ENCODE measurements at places on chromosomes 4 and X.

- no peak for DNase-seq
These were observed 27.0 kb upstream of the MID1IP1 start for GRCh38 chrX:38774249-38774648.

GRCh38 chr4:7013175-7013574 lies 30.0 kb upstream of the TADA2B start:
- no peak for DNase-seq

DNA sequence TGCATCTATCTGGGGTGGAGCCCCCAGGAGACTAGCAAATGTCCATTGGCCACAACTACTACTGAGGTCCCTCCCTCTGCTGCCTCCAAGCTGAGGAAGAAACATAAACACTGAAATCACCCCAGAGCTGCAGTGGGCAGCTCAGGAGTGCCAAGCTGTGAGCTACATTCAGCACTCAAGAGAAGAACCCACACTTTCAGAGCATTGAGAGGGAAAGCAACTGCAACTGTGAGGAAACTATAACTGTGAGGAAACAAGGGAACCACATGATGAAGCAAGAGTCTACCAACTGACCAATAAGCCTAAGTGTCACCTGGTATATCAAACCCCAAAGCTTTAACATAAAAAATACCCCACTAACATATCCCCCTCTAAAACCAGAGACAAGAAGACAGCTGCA lies 373.5 kb upstream of the TACR3 start:
- DNase-seq = no peak

- DNase-seq = no peak
These were observed 381.3 kb upstream of the INTU start for GRCh38 chr4:127251423-127251822.

DNA sequence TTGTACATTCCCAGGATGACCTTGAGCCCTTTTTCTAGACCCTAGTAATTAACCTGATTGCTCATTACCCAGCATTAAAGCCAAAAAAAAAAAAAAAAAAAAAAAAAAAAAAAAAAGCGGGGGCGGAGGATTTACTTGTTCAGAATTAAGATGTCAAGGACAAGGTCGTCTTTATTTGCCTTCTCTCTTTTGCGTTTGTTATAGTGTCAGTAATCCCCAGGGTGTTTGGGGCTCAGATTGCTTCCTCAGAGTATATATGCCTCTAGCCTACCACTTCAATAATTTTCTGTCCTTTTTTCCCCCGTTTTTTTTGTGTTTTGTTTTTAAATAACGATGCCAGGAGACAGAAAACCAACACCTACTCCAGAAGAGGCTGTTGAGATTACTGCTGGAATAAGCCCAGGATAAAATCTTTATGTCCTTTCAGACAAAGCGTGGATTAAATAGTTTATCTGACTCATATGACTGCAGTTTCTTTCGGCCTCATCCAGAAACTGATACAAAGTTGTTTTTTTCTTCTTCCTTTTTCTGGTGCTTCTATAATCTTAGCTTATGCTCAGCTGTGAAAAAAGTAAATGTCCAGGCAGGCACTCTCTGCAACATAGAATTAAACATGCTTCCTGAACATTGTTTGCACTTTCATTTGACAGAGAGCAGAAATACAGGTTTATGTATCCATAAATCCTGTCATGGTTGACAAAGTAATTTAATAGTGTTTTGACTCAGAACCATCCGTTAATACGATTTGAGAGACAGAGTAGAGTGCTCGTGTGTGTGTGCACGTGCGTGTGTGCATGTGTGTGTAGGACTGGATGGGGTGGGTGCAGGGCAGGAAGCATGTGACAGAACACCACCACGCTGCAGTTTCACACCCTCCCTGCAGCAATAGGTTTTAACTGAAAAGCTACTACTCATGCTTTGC lies 138.6 kb downstream of the AFF1 start:
- DNase-seq = peak; percentile 61

GRCh38 chrX:1124531-1124930 lies 87.9 kb downstream of the CRLF2 start:
- DNase-seq = no peak
